ENCODE measurements at places on chromosomes 6 and 20.
A peak's percentile ranks its signal among the peaks of the same experiment; 100 is the strongest.

GRCh38 chr20:10927936-10928840 is 254.4 kb upstream of the JAG1 start:
- DNase-seq: no peak

DNA sequence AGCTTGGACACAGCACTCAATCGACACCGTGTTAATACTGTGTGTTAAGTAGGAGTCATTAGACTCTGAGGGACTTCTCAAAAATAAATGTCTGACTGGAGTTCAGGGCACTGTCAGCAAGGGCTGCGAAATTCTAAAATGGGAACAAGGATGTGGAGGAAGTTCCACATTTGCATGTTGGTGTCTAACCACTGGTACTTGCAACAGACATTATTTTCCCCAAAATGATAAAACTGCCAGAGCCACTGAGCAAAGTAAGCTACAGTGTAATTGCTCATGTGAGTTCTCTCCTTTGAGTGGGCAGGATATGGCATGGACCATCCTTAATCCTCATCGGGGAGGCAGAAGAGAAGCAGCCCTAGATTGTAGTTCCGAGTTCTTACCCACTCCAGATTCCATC is 215.9 kb downstream of the SLC24A3 start:
- no peak for DNase-seq

- DNase-seq: no peak
Observed at GRCh38 chr6:71529026-71529425, 240.4 kb downstream of the OGFRL1 start.

DNA sequence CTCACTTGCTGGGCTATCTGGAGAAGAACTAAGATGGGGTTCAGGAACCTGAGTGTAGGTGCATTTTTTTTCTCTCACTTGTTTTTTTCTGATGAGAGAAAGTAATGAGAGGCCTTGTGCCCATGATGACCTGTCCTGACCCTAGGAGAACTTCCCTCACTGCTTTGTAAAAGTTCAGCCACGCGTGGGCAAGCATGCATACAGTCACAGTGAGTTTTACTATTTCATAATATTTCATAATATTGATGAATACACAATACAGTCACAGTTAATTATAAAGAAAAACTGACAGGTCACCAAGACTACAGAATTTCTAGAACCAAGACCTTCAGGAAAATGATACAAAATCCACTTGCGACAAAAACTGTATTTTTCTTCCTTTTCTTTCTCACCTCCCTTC is 111.8 kb downstream of the MAP7 start:
- no peak for DNase-seq

- peak; percentile 28 for DNase-seq
Observed at GRCh38 chr6:145372671-145373151, 362.6 kb downstream of the EPM2A start.

GRCh38 chr6:27772261-27773001 is 139.8 kb downstream of the OR2B2 start:
- DNase-seq: peak; percentile 81

- DNase-seq: no peak
Observed at GRCh38 chr6:56024931-56025330, 149.5 kb upstream of the BMP5 start.
